Skin of body (tissue), 3 donors: ENCODE measurements at places on chromosomes 4 and X. TPM values are rescaled to one million over a fixed set of nuclear protein-coding genes. Genes with fewer than 3 reads are reported as not detected.

The IQCM gene
- total RNA-seq: not detected

DNA sequence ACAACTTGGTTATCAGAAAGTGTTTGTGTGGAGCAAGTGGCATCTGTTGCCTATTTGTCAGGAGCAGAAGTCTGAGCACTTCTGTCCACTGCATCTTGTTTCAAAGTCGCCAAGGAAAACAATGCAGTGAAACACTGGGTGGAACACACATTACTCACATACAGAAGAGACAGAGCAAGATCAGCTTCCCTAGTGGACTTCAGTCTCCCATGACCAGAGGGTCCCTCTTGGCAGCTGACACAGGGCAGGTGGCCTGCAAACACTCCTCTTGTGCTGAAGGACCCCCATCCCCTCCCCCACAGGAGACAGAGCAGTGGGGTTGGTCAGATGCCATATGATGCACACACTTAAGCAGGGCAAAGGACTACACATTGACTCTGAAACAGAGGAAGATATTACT lies 3.6 kb upstream of the BBS12 start:
- DNase-seq: no peak

DNA sequence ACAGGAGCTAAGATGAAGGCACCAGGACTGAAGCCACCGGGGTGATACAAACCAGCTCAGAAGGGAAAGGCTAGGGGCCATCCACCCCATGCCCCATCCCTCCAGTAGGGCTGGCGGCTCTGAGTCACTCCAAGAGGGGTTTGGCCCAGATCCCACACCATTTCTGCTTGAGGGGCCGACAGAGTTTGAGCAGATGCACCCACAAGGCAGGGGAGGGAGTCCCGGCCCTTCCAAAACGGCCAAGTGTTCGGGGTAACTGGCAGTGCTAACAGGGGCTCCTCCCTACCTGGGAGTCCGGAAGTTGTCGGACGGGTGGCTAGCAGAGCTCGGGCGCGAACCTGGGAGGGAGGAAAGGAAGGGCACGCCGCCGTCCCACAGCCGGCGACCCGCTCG lies 412 bp downstream of the SLC10A3 start:
- no peak for DNase-seq

GRCh38 chr4:88729146-88729760 lies 31.6 kb upstream of the NAP1L5 start:
- no peak for DNase-seq
